ENCODE measurements at places on chromosomes 1 and 21.

DNA sequence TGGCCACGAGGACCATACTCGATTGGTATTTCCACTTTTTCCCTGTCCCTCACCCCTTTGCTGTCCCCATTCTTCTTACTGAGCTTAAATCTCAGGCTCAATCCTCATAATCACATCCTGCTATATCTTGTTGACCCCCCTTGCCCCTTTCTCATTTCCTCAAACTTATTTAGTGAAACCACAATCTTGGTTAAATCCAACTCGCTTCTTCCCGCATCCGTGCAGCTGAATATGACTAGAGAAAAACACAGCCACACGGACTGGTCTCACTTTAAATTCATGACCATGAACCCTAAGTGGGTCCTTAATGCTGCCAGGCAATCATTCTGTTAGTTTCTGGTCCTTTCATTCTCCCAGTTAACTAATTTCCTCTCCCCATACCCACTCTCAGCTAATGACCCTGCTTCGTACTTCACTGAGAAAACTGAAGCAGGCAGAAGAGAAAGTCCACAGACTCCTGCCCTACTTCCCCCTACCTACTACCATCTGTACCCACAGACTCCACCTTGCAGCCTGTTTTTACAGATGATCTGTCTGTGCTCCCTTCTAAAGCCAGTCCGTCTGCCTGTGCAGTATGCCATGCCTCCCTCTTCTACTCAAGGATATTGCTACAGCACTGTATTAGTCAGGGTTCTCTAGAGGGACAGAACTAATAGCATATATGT, 96.8 kb upstream of the LMO4 start:
- no peak for DNase-seq

DNA sequence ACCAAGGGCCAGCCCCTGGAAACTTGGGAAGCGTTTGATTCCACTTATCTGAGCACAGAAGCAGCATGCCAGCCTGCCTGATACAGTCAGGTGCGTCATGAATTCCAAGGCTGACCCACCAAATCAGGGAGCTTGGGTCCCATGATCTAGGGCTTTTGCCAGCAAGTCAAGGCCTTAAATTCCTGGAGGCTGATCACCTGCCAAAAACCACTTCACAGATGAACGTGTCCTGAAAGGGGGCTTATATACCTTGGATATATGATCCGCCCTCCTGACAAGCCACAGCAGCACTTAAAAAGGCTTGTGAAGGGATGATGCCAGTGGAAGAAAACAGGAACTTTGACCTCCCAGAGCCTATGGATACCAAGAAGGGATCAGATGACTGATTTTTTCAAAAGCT, 24.0 kb upstream of the CLIC6 start:
- no peak for DNase-seq

DNA sequence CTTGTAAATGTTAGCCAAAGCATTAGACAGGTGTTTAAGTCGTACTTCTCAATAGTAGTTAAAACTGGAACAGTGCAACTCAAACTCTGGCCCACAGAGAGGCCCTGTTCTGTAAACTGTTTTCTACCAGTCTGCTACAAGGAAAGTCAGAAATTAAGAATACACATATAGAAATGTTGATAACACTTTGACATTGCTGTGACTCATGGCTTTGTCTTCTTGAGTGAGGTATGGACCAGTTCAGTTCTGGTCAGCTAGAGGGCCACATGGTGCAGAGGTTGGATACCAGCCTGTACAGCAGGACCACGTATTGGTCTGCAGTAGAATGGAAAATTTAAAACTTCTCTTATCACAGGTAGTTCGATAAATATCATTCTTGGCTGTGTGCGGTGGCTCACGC, 22.3 kb downstream of the ZBTB8B start:
- no peak for DNase-seq

DNA sequence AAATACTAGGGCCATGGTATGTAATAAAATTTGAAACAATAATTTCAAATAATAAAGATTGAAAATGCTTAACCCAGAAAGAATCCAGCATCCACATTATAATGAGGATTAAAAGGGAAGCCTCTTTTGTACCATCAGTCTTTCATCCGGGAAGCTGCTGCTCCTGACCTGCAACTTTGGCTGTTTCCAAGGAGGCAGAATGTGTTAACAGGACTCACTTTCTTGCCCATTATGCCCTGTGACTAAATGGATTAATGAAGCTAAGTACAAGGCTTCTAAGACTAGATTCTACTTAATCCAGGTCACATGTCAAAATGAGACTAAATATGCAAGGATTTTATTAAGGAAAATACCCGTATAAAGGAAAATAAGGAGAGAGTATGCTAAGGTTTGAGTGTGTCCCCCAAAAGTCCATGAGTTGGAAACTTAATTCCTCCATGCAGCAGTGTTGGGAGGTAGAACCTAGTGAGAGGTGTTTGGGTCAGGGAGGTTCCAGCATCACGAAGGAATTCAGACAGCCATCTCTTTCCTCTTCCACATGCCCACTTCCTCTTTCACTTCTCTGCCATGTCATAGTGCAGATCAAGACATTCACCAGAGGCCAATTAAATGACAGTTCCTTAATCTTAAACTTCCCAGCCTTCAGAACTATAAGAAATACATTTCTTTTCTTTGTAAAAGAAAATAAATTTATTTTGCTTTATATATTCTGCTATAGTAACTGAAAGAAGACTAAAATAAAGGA, 27.7 kb downstream of the FMO2 start:
- peak; percentile 9 for DNase-seq

- DNase-seq = no peak
These were observed 179.7 kb upstream of the ST6GALNAC5 start for GRCh38 chr1:76687307-76688175.

DNA sequence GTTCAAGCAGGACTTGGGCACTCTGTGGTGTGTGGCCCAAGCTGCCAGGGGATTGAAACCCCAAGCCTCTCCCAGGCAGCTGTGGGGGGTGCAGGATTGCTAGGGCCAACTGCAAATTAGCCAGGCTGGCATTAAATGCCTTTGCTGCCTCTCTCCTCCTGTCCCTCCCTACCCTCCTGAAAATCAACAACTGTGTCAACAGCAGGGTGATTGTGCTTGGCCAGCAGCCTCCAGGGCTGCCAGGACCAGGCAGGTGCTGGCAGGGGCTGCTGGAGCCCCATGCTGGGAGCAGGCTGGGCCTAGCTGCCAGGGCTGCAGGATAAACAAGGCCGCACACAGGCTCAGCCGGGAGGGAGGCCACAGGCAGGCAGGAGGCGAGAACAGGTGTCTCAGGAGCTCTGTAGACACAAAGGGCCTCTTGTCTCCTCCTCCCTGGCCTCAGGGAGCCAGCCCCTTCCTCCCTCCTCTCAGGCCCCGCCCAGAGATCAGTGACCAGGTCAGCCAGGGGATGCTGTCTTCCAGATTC, 11.4 kb downstream of the SOX13 start:
- DNase-seq = no peak

DNA sequence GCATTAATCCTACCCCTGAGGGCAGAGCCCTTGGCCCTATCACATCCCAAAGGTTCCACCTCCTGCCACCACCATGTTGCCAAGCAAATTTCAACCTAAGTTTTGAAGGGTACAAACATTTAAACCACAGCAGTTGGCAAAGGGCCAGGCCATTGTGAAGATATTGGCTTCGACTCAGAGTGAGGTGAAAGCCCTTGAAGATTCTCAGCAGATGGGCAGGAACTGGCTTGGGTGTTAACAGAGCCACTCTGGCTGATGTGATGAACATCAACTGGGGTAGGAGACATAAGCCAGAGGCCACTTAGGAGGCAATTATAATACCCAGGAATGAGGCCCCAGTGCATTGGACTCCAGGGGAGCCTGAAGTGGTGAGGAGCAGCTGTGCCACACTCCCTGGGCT, 207.7 kb upstream of the KAZN start:
- no peak for DNase-seq

DNA sequence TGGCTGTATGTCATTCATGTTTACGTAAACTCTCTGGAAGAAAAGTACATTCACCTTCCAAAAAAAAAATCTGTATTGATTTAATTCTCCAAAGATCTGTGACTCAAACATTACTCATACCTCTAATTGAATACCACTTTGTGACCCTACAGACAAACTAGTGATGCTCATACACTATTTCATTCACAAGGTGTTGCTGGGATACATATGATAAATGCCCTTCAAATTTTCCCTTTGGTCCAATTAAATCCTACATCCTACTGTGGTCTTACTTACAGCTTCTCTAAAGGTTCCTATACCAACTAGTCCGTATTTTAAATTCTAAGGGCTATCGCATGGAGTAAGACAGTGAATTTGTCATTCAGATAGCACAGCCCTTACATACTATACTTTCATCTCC, 26.8 kb upstream of the CADM3 start:
- DNase-seq = no peak

- DNase-seq = no peak
These were observed 7.0 kb upstream of the COL8A2 start for GRCh38 chr1:36132029-36132428.

GRCh38 chr1:225962440-225962975, 21.5 kb upstream of the LEFTY2 start:
- DNase-seq = peak; percentile 53

DNA sequence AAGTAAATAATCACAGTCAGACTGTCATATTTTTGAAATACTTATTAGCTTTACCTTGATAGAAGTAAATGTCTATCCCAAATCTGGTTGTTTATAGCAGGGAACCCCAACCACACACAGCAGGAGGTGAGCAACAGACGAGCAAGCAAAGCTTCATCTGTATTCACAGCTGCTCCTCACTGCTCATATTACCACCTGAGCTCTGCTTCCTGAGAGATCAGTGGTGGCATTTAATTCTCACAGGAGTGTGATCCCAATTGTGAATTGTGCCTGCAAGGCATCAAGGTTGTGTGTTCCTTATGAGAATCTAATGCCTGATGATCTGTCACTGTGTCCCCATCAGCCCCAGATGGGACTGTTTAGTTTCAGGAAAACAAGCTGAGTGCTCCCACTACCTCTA, 104.3 kb downstream of the GPATCH2 start:
- DNase-seq = no peak

DNA sequence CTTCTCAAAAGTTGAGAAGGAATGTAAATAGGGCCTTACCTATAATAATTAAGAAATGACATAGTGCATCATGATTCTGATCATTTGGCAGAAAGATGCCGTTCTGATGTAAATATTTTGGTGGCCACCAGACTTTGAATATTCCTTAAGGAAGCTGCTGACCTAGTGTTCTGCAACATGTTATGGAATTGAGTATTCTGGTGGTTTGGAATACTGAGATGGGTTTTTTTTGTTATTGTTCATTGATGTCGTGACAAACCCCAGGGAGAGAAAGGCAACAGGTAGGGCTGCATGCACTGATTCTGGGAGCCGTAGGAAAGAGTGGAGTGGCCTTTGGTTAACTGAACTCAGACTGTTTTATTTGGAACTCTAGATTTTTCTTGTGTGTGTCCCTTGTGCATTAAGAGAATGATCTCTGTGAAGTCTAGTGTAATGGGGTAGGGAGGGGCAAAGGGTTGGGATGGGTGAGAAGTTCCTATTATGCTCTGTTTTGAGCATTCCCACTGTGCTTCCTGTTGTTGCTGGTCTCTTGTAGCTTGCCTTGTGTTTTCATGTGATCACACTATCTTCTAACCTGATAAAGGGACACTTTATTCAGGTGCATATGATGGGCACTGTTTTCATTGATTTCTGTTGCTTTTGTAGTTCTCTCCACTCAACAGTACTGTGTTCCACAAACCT, 25.0 kb downstream of the ZBTB8B start:
- no peak for DNase-seq

DNA sequence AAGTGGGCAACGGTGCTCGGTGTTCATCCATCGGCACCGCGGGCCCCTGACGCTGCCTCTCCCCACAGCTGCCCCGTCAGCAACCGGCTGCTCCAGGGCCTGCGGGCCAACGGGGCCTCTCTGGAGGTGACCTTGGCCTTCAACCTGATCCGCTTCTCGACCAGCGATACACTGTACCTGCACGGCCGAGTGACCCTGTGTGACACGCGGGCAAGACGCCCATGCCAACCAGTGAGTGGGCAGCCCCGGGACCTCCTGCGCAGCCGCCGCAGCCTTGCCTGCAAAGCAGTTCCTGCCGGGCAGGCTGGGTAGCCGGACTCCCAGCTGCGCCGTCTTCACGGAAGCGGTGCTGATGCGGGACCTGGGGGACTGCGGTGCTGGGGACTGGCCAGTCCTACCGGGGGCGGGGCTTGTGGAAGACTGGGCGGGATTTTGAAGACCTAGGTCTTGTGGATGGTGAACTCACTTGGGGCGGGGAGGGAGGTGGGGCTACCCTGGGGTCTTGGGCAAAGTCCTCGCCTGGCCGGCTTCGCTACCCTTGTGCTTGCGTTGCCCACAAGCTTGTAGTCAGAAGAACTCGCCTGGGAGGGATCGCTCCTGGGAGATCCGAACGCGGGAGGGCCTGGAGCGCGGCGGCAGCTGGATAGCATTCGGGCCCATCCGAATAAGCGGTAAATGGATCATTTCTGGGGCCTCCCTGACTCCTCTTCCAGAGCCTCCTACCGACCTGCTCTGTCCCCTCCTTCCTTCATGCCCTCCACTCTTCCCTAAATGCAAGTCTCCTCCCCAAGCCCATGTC, 8.8 kb upstream of the CEP85 start:
- DNase-seq = peak; percentile 55

DNA sequence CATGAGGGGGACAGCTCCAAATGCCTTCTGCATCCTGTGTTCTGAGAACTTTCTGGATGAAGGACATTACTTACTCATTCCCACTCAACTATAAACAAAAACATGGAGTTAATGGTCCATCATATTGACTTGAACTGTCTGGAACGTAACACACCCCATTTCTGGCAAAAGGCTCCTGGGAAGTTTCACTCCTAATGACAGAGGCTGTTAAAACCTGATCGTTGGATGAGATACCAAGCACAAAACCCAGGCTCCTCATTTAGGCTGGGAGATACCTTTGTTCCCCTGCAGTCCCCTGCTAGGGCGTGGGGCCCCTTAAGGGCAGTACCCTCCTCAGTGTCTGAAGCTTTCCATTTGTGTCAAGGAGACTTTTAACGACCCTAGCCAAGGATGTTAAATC, 78.9 kb downstream of the RHOU start:
- no peak for DNase-seq

DNA sequence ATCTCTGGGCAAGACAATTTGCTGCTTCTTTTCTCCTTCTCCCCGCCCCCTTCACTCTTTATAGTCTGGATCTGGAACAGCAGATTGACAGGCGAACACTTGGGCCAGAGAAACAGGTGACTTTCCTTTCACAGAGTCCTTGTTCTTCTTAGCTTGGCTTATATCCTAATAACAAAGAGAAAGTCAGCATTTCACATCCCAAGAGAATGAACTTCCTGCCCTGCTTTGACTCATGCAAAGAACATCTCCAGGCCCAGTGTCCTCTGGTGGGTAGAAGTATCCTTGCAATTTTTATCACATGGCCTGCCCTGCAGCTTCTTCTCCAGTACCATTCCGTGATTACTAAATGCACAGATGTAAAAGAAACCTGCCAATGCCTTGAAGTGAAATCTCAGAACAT, 764.4 kb downstream of the ADGRL2 start:
- DNase-seq = no peak

- DNase-seq = no peak
These were observed 20.5 kb downstream of the RRP15 start for GRCh38 chr1:218305472-218306064.

- DNase-seq = no peak
These were observed 2.0 kb downstream of the CR1 start for GRCh38 chr1:207497941-207498340.

- DNase-seq = no peak
These were observed 99.0 kb downstream of the TNNI3K start for GRCh38 chr1:74334147-74334546.

GRCh38 chr1:4701276-4701675, 46.9 kb downstream of the AJAP1 start:
- no peak for DNase-seq

- no peak for DNase-seq
These were observed 73.2 kb upstream of the ADGRL4 start for GRCh38 chr1:79079770-79080169.

GRCh38 chr1:186880982-186881381, 52.2 kb downstream of the PLA2G4A start:
- DNase-seq = no peak

GRCh38 chr1:196115646-196116045, 492.6 kb downstream of the KCNT2 start:
- no peak for DNase-seq

All from CD4-positive, alpha-beta T cell treated with Interferon alpha-2 for 1 hour (primary cell).